Effector memory CD8-positive, alpha-beta T cell (primary cell): ENCODE measurements at places on chromosomes 2 and 18.

GRCh38 chr18:45353530-45353929, 261.7 kb upstream of the SLC14A2 start:
- no peak for DNase-seq

DNA sequence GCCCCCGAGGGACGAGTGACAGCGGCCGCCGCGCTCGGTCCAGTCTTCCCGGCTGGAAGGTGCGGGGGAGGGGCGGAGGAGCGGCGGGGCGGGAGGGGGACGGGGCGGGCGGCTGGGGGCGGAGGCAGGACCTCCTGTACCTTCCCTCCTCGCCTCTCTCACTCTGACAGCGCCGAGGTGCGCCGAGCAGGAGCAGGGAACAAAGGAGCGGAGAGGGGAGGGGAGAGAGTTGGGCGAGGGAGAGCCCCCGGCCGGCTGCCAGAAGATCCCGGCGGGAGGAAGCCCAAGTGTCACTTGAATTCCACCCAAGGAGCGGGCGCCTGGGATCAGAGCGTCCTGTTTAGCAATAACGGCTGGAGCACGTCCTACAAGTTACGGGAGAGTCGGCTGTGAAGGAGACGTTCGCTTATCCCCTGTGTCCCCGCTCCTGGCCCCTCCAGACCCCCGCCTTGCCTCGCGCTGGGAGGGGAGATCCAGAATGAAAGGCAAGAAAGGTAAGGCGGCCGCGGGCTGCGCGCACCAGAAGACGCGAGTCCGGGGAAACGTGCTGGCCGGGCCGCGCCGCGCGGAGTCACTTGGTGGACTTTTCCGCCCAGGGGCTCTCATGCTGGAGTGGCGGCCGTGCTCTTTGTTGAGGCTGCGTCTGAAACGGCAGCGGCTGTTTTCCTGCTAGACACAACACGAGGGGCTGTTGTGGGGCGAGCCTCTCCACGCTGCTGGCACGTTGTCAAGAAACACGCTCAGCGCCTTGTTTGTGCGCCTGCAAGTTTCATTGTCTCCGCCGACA, at the start of gene TGIF1:
Gene TGIF1, plus strand, starts transcription at position 161 of the 787 bp plus-strand sequence. Its CDS starts 318 bp downstream, at position 479.
- peak; percentile 83 for DNase-seq

DNA sequence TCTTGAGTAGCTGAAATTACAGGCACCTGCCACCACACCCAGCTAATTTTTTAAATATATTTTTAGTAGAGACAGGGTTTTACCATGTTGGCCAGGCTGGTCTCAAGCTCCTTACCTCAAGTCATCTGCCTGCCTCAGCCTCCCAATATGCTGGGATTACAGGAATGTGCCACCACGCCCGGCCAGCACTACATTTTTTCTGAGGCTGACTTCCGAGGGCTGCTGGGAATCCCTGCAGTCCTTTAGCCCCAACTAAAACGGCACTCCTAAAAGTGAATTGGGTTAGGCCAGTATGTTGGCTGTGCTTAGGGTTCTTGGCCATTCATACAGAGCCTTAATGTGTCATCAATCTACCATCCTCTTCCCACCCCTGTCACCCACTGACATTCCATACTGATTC, 375.4 kb downstream of the DCC start:
- no peak for DNase-seq

GRCh38 chr2:55163274-55163721, 68.8 kb downstream of the CLHC1 start:
- no peak for DNase-seq

DNA sequence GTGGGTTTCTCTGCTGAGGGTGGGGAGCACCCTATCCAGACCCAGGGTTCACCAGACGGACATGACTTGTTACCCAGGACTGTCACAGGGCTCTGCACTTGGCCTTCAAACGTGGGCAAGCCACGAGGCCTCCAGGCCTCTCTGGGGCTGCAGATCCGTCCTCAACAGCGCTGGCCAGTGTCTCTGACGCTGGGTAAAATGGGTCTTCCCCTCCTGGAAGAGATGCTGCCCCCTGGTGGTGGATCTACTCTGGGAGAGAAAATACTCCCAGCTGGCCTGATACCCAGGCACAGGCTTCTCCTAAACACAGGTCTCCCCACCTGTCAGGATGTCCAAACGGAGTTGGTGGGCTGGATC, 3.7 kb downstream of the GPR17 start:
- peak; percentile 81 for DNase-seq

DNA sequence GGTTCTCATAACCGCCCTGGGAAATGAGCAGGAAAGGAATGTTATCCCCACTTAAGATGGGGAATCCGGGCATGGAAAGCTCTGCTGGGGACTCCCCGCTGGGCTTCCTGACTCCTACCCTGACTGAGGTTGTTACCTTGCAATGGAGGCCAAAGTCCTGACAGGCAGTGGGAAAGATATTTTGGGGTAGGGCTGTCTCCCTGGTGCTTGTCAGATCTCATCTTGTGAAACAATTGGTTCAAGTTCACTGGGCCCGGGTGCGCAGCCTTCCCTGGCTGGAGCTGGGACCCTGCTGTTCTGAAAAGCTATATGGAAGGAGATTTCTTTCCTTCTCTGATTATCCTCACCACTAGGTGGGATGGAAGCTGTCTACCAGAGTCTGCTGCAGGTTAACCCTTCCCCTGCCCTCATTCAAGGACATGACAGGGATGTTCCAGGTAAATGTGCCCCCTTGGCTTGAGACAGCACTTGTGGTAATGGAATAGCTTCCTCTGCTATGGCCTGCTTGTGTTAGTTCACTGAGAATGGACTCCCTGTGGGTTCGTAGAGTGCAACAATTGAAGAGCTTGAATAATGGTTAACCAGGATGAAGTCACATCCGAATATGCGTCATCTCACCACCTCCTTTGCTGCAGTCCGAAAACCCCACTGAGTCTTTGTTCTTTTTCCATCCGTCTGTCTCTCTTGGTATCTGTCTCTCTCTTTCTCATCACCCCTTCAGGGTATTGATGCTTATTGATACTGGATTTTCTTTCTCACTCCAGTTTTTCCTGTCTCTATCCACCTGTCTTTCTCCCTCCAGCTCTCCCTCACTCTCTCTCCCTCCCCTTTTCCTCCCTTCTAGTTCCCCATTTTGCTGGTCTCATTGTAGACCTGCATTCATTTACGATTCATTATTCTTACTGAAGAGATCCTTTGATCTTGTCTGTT, 67.8 kb upstream of the EPAS1 start:
- DNase-seq = peak; percentile 25

DNA sequence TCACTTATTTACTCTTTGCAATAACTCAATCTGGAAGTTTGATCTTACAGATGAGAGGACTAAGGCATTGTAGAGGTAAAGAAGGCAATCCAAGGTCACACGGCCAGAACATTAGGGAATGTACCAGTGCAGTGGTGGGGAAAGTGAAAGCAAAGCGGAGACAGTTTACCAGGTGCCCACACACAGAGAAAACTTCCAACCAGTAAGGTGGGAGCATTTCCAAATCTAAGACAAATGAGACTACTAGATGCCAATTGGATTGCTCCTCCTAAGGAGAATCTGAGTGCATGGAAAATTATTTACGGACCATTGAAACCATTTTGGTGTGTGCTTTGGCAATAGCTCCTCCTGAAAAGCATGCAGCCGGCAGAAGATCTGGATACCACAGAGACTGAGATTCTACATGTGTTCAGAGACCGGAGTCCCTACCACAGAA, 34.9 kb downstream of the SLC20A1 start:
- no peak for DNase-seq

DNA sequence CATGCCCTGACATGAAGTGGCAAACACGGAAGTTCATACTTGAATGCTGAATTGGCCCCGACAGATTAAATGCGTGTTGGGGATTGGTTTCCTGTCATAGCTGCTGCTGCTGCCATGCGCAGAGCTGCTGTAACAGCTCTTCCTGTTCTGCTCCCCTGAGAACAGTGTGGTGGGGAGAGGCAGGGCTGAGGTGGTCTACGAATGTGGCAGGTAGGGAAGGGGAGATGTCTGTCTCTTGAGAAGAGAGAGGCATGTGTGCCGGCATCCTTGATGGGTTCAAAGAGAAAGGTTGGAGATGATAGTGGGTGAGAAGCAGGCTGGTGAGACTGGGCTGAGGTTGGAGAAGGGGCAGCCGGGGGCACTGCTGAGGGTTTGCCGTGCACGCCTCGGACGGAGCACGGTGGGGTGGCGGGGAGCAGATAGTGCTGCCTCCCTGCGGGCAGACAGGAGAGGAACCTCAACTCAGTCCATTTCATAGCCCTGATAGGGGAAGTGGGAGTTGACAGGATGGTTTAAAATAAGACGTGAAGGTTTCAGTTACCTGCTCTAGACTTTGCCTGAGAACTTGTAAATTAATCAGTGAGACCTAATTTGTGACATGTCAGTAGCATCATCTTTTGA, 46.1 kb downstream of the TMEM185B start:
- DNase-seq = peak; percentile 74

DNA sequence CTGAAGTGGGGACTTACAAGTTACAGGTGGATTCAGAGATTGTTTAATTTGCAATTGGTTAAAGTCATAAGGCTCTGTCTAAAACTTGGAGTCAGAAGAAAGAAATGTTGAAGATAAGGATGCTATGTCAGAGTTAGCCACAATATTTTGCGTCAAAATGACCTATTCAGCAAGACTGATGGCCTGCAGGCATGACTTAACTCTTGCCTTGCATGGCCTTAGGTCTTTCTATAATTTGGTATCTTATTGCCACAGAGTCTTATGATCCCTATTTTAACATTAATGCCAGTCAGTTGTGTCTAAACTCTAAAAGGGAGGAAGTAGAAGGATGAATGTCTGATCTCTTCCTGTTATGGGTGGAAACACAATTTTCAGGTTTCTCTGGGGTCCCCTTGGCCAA, 5.2 kb upstream of the COMMD1 start:
- no peak for DNase-seq

- no peak for DNase-seq
Measured at GRCh38 chr2:176934131-176934530, 278.5 kb upstream of the HNRNPA3 start.

GRCh38 chr18:31243740-31244512, 74.0 kb upstream of the DSG1 start:
- no peak for DNase-seq

DNA sequence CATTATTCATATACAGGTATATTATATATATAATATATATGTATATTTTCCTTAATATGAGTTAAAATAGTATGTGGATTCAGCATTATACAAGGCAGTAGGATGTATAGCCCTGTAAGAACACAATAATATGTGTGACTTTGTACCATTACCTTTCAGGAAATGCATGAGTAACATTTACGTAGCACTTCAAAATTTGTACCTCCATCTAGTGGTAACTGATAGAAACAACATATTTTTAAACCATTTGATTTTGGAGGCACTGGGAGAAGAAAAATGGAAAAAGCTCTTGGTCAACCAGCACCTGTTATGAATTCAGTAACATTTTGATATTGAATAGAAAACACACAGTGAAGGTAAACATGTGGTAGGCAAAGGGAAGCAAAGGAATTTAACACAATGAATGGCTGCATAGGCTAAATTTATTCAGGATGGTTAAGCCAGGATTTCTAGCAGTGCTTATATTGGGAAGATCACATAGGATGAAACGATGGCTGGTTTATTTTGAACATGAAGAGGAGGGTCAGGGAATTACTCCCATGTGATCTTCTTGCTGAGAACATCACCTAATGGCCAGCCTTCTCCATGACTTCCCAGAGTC, 565.5 kb downstream of the CCDC85A start:
- no peak for DNase-seq

- no peak for DNase-seq
Measured at GRCh38 chr2:197946562-197946961, 142.2 kb downstream of the PLCL1 start.

GRCh38 chr2:101998896-101999789, 7.4 kb downstream of the IL1R2 start:
- no peak for DNase-seq

GRCh38 chr2:147449323-147449991, 395.4 kb upstream of the ACVR2A start:
- DNase-seq = no peak

GRCh38 chr2:2901384-2902345, 476.0 kb downstream of the EIPR1 start:
- DNase-seq = no peak

GRCh38 chr2:130342020-130342532, 621 bp upstream of the IMP4 start:
- DNase-seq = peak; percentile 80

DNA sequence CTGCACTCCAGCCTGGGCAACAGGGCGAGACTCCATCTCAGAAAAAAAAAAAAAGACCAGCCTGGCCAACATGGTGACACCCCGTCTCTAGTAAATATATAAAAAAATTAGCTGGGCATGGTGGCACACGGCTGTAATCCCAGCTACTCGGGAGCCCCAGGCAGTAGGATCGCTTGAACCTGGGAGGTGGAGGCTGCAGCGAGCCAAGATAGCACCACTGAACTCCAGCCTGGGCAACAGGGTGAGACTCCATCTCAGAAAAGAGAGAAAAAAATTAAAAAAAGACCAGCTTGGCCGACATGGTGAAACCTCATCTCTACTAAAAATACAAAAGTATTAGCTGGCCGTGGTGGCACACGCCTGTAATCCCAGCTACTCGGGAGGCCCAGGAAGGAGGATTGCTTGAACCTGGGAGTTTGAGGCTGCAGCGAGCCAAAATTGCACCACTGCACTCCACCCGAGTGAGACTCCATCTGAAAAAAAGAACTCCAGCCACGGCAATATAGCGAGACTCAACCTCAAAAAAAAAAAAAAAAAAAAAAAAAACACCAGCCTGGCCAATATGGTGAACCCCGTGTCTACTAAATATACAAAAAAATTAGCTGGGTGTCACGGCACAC, 346.1 kb upstream of the PLGLB2 start:
- no peak for DNase-seq

- DNase-seq = no peak
Measured at GRCh38 chr2:98459496-98460175, 15.0 kb downstream of the INPP4A start.

DNA sequence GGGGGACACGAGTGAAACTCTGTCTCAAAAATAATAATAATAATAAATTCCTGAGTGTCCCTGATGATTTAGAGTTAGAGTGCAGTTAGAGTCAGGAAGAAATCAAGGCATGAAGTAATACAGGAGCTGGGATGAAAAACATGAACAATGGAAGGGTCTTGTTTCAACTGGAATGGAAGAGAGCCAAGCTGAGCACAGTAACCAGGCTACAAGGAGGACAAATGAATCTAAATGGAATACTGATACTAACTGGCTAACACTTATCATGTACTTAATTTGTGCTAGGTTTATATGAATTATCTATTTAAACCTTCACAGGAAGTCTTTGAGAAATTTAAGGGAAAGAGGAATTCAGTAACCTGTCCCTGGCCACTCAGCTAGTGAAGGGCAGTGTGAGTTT, 38.8 kb upstream of the PSME4 start:
- DNase-seq = no peak

GRCh38 chr2:239006622-239007285, 158.9 kb downstream of the TWIST2 start:
- DNase-seq = no peak

DNA sequence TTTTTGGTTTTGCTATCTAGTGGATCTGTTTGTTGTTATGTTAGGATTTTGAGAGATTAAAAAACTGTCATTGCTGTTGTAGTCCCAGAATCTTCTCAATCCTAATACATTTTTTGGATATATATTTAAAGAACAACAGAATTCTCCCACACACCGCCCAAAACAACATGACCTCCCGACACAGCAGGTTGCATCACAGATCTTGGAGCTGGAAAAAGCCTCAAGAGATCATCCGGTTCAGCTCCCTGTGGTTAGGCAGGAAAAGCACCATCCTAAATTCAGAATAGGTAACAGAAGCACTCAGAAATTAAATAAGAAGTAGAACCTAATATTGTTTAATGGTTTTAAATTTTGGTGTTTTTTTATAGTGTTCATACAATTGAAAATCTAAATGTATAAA, 251.4 kb upstream of the STON1 start:
- DNase-seq = no peak
